C1 segment of cervical spinal cord (tissue), 14 donors: ENCODE measurements at places on chromosomes 6 and 20.

DNA sequence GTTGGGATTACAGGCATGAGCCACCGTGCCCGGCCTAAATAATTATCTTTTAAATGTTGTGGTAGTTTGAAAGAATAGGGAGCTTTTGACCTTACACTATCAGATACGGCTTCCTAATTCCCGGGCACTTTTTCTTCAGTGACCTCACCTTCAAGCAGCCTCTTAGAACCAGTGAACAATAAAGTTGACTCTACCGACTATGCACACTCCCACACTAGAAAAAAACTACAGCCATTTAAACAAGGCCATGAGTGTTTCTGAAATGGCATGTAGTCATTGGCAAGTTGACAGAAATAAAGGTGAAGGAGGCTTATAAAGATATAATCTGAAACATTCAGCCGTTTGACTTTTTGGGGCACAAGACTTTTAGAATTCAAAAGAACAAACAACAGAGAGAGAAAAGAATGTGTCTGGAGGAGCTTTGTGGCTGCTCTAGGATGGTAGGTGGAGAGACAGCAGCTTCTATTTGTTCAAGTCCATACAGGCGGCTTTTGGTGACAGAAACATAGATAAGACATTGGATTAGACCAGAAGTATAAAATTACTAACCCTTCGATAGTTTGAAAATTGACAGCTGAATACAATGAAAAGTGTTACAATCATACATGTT, 75.2 kb downstream of the GJA1 start:
- DNase-seq = no peak

GRCh38 chr6:135600931-135601330, 103.4 kb upstream of the AHI1 start:
- DNase-seq = no peak

GRCh38 chr6:56862415-56863175, 92.3 kb upstream of the BEND6 start:
- no peak for DNase-seq

DNA sequence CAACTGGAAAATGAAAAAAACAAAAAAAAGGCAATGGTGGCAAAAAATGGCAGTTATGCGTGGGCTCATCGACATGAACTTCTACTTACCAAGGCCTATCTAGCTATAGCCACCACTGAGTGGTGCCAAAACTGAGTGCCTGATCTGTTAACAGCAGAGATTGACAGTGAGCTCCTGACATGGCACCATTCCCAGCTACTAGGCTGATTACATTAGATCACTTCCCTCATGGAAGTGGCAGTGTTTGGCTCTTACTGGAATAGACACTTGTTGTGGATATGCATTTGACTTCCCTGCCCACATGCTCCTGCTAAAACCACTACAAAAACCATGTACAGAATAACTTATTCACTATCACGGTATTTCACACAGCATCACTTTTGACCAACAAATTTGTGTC, 216.1 kb upstream of the SGK1 start:
- DNase-seq = no peak

DNA sequence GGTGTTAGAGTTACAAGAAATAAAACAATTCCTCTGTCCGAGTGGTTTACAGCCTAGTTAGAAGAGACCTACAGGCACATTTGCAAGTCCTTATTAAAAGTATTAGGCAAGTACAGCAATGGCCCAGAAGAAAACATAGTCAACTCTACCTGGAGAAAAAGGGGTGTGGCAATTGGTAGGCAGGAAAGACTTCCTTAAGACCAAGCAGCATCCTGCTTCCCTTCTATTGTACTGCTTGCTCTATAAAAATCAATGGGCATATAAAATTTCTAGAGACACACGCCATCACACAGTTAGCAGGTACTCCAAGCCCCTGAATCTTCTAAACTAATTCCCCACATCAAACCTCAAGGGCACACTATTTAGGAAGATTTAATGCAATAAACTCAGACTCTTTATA, 185.6 kb downstream of the ATXN1 start:
- DNase-seq = no peak

DNA sequence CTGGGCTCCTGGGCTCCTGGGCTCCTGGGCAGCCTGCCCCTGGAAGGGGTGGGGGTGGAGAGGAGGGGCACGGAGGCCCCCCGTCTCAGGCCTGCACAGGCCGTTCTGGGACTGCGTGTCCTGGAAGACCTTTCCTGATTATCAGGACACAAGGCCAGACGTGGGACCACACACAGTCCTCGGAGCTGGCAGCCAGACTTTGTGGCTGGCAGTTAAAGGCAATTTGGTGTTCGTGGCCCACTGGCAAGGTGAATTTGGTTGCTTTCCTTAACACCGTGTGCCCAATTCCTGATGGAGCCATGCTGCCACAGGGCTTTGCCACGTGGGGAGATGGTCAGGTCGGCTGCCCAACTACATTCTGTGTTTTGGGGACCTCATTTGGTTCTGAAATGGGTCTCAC, 113.5 kb downstream of the SMOC2 start:
- no peak for DNase-seq

DNA sequence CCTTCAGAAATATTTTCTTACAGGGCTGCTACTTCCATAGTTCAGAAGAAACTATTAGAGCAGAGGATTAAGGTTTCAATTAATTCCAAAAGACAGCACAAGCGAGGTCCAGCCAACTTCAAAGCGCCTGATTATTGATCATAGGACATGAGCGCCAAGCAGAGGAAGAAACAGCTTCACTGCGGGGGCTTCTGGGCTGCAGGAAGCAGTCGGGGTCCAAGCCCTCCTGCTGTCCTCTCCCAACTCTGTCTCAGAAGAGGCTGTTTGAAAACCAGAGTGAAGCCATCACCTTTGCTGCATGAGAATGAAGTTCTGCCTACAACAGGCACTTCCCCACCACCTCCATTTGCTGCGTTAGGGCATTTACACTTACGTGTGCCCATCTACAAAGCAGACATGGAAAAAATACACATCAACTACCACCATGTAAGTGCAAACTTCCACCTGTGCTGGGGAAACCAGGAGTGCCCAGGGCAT, 23.9 kb downstream of the SUMO4 start:
- DNase-seq = no peak

- DNase-seq = no peak
These were observed 502.1 kb upstream of the CDH4 start for GRCh38 chr20:60749804-60750602.

DNA sequence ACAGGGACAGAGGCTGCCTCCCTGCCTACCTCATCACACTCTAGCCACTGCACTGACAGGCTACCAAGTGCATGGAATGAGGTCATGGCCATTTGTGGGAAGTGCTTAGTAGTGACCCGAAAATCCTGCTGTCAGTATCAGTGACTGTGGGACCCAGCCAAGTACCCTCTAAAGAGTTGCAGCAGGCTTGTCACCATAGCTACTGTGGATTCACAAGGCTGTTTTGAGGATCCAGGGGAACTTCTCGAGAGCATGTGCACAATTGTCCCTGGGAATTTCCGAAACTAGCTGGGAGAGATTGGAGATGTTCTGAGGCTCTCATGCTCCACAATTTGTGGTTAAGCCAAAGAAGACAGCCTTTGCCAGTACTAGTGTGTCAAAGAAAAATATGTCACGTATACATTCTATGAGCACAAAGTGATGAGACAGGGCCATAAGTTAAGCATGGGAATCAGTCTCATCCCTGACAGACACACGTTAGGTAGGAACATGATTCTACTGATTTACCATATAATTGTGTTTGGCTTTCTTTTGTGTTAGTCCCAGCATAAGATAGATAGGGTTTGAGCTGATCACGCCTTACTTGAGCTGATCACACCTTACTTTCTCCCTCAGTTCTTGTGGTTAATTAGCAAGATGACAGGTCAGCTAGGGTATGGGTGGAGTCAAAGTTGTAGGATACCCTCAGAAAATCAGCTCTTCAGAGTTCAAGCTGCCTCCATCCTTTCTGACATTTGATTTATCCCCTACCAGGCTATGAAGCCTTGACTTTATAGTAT, 42.6 kb upstream of the TMEM170B start:
- DNase-seq = no peak

- no peak for DNase-seq
These were observed 87.0 kb downstream of the SGK1 start for GRCh38 chr6:134230940-134231339.

DNA sequence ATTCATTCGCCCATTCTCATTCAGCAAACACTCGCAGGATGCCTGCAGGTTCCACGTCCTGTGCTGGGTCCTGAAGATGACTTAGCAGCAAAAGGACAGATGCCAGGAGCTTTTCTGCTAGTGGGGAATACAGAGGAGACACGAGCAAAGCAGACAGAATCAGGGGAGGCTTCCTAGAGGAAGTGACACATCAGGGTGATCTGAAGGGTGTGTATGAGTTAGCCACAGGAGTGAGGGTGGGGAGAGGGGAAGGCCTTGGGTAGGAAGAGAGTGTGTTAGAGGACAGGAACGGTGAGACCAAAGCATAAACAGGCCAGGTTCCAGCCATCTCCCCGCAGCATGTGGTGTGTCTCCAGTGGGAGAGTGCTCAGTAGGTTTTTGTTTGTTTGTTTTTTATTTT, 73.4 kb upstream of the GTSF1L start:
- DNase-seq = no peak

- DNase-seq = no peak
These were observed 19.5 kb upstream of the FAM8A1 start for GRCh38 chr6:17580518-17581048.

GRCh38 chr6:107589934-107590333, 100.0 kb downstream of the SOBP start:
- DNase-seq = no peak

DNA sequence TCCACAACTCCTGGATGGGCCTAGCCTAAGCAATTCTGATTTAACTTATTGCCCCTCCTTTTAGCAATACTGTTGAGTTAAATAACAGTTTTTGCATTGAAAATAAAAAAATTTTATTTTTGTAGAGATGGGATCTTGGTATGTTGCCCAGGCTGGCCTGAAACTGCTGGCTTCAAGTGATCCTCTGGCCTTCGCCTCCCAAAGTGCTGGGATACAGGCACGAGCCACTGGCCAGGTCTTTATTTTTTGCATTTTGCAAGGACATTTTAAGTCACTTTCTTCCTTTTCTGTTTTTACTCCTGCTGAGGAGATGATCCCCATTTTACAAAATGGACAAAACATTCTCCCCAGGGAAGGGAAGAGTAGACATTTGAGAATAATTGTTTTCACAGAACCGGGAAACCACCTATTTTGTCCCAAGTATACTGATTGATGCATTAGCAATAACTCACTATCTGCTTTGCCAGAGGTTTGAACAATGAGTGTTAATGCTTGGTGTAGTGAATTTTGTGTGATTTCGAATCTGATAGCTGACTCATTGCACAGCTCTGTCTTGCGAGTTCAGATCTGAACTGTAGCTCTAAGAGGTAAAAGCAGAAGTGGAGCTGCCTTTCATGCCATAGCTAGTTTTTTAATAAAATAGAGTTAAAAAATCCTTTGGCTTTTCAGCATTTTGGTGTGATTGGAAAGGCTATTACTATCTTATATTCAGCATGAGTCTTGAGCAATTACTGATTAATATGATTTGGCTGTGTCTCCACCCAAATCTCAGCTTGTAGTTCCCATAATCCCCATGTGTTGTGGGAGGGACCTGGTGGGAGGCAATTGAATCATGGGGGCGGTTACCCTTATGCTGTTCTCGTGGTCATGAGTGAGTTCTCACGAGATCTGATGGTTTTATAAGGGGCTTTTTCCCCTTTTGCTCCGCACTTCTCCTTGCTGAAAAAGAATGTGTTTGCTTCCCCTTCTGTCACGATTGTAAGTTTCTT, 20.9 kb downstream of the IGF2R start:
- no peak for DNase-seq

DNA sequence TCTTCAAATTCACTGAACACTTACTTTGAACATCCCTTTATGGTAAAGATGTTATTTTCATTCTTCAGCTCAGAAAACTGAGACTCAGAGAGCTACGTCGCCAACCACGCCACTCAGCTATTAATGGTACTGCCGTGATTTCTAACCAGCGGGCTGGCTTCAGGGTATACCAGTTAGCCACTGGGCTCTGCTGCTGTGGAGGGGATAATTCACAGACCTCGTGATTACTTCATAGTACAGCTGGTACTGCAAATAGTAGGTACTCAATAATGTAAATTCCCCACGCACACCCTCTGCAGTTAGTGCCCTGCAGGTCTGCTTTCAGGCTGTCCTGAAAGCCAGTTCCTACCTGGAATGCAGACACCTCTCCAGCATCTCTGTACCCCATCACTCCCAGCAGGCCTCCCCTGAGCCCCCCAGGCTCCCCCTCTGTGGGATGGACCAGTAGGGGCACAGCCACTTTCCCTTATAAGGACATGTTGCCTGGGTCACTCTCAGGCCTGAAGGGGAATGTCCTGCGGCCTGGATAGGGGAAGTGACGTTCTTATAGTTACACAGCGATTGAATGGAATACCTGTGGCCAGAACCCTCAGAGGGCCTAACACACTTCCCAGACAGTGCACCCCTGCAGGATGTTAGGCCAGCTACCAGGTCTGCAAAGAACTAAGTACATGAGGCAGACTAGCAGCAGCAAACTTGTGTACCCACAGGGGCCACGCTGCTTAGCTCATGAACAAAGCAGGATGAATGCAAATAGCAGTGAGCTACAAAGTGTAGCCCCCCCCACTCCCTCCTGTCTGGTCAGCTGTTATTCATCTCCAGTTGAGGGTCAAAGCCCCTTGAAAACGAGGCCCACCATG, 1.3 kb upstream of the OCSTAMP start:
- no peak for DNase-seq

- no peak for DNase-seq
These were observed 29.2 kb downstream of the C6orf58 start for GRCh38 chr6:127606131-127606562.

DNA sequence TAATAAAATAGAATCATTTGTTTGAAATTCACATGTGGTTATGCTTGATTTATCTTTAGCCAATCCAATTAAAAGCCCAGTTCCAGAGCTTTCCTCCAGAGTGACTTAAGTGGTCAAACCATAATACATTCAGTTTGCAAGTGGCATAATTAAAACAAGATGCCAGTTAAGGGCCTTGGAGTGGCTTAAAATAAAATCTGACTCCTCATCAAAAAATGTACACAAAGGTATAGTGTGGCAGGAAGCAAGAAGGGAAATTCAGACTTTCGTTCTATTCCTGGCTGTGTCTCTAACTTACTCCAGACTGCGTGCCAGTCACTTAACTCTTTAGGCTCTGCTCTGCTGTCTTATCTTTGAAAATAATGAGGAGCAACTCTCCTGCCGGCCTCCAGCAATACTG, 251.3 kb upstream of the PRND start:
- no peak for DNase-seq

GRCh38 chr20:1108437-1108920, 9.9 kb upstream of the PSMF1 start:
- peak; percentile 3 for DNase-seq

DNA sequence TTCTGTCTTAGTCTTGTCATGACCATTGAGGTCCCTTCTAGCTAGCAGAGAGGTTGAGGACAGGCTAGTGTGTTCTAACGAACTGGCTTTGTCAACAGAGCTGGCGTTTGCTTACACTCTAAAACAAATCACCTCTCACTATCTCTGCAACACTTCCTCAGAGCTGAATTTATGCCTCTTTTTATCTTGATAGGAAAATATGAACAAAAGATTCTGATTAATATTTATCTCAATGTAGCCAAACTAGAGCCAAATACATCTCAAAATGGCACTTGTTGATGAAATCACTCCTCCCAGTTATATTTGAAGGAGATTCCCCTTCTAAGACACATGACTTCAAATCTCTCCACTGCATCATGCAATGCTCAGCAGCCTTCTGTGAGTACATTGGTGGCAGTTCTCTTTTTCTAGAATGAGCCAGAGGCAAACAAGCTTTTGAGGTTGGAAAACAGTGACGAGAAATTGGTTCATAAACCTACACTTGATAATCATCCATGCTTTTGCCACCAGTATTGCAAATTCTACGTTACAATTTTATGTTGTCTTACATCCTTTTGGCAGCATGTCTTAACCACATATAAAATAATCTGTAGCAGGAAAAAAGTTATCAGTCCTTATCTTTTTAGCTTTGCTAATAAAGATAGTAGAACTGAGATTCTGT, 615.7 kb upstream of the CITED2 start:
- DNase-seq = no peak

- no peak for DNase-seq
These were observed 211.5 kb downstream of the TMEM200A start for GRCh38 chr6:130577178-130577919.
